ENCODE measurements at places on chromosomes 3 and 15.

DNA sequence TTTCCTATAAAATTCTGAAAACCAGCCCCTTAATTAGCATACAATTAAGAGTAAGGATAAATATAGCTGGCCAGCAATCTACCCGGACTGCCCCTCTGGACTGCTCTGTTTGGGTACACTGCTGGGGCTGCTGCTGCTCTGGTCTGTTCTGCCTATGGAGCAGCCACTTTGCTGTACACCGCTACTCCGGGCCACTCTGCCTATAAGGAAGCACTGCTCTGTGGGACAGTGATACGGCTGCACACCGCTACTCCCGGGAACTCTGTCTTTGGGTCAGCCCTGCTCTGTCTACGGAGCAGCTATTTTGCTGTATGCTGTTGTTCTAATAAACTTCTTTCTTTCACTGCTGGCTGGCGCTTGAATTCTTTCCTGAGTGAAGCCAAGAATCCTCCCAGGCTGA, 316.5 kb upstream of the PLSCR5 start:
- DNase-seq, result no peak

- no peak for DNase-seq
Measured at GRCh38 chr3:179151474-179151873, 3.3 kb downstream of the PIK3CA start.

- DNase-seq, result no peak
Measured at GRCh38 chr3:114770874-114771273, 376.2 kb downstream of the ZBTB20 start.

DNA sequence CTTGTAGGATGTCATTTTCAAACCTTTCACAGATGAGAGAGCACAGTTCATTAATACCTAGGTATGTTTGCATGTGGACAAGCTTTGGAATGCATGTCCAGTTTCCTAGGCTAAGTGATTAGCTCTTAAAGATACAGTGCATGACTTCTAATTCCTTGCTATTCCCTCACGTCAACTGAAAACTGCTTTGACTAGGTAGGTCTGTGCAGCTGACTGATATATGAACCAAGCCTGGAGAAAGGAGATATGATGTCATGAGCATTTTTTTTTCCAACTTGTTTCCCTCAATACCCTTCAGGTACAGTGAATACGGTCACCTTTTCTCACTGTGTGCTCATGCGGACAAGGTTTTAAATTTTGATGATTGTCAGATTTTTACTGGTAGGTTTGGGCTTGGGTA, 41.6 kb upstream of the TASOR start:
- DNase-seq, result no peak

- no peak for DNase-seq
Measured at GRCh38 chr15:38589502-38589901, 24.9 kb upstream of the RASGRP1 start.

DNA sequence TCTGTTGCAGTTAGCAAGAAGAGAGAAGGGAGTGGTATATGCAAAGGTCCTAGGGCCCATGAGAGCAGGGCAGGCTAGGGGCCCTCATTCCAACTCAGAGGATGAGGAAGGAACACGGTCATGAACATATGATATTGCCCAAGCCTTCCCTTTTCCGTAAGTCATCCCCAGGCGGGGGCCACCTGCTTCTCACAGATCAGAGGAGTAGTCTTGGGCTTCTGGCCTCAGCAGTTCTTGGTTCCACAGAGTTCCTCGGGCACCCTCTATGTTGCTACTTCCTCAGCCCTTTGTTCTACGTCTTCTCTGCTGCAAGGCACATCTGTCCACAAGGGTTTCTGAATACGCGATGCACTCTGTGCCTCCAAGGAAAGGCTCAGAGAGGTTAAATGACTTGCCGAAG, 25.3 kb downstream of the EPHB3 start:
- no peak for DNase-seq

GRCh38 chr3:148911592-148911991, 46.5 kb downstream of the CPA3 start:
- DNase-seq, result no peak

DNA sequence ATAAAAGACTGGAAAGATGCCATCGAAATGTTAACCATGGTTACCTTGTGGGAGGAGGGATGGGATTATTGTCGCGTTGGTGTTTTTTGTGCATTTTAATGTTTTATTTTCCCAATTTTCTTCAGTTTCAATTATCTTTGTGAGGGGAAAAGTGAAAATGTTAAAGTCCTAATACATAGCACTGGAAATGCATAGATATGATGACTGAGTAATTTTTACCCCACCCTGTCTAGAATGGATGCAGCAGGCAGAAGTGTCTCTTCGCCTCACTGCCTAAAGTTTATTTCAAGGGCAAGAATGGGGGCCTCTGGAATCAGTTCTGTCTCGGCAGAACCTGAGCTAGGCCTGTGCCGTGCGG, 11.5 kb downstream of the FOXL2 start:
- DNase-seq, result no peak

GRCh38 chr3:99023590-99024192, 122.2 kb upstream of the DCBLD2 start:
- DNase-seq, result no peak

GRCh38 chr3:101141135-101141534, 147.9 kb upstream of the ABI3BP start:
- DNase-seq, result no peak

- no peak for DNase-seq
Measured at GRCh38 chr3:52519445-52520140, 14.1 kb downstream of the NT5DC2 start.

DNA sequence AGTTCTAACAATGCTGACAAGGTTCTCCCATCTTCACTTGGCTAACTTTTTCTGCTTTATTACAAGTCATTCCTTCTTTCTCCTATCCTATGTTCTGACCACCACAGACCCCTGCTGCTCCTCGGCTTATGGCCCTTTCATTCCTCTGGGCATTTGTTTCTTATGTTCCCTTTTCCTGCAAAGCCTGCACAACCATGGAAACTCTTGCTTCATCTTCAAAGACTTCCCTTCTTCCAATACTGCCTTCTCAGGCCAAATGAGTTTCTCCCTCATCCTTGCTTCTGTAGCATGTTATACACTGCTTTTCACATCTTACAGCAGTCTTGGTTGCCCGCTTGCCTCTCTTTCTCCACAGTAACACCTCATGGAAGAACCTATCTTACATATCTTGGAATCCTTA, 17.9 kb upstream of the ATOSA start:
- no peak for DNase-seq

DNA sequence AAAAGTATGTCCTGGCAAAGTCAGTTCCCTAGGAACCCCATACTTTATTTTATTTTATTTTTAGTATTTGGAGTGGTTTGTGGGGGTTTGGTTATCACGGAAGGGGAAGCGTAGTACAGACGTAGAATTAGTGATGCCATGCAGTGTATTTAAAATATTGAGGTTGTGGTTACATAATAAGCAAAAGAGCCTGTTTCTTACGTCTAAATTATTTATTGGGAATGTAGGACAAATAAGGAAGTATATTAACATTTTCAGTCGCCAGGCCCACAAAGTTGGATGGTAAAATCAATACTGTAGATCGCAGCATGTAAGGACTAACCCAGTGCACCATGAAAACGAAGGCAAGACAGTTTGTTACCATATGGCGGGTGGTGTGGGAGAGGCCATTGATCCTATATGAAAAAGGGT, 558 bp downstream of the DTWD1 start:
- no peak for DNase-seq

DNA sequence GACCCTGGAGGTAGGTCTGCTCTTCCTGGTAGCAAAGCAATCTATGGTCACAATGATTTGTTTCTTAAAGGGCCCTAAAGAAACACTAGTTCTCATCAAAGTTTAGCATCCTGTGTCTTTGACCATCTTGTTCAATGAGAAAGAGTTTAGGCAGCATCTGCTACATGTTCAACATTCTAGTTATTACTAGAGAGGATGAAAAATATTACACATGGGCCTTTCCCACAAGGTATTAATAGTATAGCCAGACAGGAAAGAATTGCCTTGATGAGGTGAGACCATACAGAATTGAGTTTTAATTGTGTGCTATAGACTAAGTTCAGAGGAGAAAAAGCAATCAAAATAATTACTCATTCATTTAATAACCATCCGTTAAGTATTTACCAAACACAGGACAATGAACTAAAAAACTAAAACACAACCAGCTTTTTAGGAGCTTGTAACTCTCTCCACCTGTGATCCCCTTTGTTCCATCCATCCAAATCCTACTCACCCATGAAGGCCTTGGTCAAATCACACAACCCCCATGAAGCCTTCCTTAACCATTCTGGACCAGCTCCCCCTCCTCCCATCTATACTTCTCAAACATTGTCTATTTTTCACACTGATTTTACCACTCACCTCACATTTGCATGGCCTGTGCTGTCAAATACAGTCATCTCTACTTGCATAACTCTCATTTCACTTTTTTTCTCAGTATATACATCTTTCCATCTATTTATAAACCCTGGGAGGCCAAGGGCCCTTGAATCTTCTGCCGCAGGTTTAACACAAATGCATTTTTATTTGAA, 122.9 kb downstream of the RORA start:
- DNase-seq, result no peak

GRCh38 chr3:9901967-9902366, 681 bp upstream of the IL17RE start:
- no peak for DNase-seq

DNA sequence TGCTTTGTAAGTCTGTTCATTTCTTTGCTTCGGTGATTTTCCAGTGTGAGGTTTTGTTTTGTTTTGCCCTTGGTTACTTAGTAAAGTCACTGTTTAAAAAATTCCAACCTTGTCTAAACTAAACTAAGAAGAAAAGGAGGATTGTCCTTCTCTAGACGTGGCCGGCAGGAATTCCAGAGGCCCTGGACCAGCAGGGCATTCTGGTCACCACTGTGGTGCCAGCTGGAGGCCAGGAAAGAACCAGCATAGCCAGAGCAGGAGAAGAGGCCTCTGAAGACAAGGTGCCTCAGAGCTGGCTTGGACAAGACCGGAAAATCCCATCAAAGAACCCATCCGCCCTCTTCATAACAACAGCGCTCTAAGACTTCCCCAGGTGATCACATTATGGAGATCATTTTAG, 8.2 kb downstream of the PLOD2 start:
- DNase-seq, result no peak

DNA sequence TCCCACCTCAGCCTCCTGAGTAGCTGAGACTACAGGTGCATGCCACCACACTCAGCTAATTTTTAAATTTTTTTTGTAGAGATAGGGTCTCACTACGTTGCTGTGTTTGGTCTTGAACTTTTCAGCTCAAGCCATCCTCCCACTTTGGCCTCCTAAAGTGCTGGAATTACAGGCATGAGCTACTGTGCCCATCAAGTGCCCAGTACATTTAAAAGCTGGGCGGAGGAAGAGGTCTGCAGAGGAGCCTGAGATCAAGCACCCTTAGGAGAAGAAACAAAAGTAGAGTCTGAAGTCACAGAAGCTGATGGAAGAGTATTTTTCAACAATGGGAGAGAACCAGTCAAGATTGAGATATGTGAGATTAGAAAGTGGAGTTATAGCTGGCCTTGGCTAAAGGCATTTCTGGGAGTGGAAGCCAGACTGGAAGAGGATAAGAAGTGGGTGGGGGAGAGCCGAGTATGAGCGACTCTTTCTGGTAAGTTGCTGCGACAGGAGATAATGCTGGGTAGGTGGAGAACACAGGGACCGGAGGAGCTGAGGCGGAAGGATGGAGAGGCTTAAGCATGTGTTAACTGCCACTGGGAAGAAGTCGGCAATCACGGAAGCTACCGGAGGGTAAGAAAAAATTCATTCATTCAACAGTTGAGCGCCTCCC, 782 bp upstream of the IREB2 start:
- DNase-seq, result no peak

DNA sequence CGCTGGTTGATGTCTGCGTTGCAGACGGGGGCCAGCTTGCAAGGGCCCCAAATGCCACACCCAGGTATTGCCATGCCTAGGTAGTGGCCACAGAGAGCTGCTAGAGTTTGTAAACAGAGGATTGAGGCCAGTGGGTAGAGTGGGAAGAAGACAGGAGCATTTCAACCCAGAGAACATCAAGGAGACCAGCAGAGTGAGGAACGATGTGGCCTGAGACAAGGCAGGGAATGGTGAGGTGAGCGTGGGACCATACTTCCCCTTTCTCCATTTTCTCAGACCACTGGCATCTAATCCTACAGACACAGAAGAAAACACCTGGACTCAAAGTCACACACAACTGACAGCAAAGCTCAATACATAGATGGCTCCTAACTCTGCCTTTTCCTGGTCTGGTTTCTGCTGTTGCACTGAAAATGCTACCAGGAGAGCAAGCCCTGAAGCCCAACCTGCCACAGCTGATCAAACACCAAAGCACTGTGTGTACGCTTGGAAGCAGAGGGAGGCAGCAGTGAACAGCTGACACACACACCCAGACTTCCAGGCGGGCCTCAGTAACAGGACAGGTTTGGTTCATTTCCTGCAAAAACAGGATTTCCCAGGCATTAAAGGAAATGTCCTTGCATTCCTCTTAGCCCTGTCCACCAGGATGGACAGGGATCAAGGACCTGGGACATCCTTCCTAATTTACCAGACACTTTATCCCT, 1.6 kb downstream of the FAM174B start:
- DNase-seq, result peak; percentile 61

- no peak for DNase-seq
Measured at GRCh38 chr3:173747427-173747826, 349.9 kb downstream of the NLGN1 start.

DNA sequence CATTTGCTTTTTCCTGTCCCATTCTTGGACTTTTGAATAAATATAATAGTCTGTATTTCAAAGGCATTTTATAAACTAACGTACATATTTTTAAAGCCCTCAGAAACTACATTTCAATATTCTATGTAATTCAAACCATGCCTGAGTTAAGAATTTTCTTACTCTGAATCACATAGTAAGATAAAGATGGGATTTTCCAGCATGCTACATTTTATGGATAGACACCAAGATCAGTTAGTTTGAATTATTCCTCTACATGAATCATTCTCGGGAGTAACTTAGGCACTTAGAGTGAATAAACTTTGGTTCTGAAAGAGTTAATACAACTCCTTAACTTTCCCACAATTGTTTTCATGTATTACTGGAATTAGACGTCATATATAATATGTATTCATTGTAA, 713.3 kb upstream of the CBLB start:
- no peak for DNase-seq

GRCh38 chr3:50259432-50260026, 9.4 kb upstream of the SEMA3B start:
- no peak for DNase-seq

DNA sequence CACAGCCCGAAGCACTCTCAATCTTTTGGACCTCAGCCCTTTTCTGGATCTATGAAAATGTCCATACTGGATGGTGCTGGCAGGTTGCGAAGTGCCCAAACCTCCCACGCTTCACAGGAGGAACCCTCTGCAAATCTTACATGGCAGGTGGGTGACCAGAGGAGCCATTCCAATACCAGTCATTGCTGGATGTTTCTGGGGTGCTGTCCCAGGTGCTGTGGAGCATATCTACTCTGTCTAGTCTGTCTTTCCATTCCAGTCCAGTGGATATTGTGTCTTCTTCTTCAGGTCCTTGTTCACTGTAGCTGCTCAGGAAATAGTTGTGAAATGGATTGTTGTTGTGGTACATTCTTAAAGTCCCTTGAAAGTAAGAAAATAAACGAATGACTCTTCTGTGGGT, 10.7 kb upstream of the ADIPOQ start:
- DNase-seq, result no peak
